Stimulated activated CD4-positive, alpha-beta T cell treated with anti-CD3 and anti-CD28 coated beads, Interleukin-2, amount 100 ng/mL, for 24 hours (primary cell): ENCODE measurements at places on chromosomes 1 and 21.
A peak's percentile ranks its signal among the peaks of the same experiment; 100 is the strongest.

DNA sequence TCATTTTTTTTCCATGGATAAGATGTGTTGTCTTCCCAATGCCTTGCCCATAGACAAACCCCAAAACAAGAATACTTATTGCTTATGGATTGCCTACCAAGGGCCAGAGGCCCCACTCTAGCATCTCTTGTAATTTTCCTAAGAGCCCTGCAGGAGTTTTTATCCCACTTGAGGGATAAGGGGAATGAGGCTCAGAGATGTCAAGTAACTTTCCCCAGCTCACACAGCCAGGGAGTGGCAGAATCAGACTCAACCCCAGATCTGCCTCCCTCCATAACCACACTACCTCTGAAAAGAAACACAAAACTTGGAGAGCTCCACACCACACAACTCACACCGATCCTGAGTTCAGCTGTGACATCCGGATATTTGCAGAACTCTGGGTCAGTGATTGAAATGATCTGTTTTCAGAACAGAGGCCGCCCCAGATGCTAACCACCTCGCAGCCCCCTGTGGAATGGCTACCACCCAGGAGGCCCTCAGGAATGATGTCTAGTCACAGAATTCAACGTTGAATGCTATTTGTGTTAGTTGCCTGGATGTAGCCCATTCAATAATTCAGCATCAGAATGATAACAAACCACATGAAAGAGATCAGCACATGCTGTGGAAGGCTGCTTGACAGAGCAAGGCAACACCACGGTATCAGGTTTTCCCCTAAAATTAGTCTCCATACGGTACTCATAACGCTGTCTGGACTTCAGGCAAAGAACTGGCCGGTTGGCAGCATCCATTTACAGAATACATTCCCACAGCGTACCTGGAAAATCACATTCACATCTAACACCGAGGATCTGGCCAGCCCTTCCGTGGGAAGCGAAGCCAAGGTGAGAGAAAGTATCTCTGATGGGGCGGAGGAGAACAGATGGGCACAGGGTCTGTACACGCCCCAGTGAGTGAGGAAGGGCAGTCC, 231.9 kb downstream of the TOMM20 start:
- DNase-seq: no peak

DNA sequence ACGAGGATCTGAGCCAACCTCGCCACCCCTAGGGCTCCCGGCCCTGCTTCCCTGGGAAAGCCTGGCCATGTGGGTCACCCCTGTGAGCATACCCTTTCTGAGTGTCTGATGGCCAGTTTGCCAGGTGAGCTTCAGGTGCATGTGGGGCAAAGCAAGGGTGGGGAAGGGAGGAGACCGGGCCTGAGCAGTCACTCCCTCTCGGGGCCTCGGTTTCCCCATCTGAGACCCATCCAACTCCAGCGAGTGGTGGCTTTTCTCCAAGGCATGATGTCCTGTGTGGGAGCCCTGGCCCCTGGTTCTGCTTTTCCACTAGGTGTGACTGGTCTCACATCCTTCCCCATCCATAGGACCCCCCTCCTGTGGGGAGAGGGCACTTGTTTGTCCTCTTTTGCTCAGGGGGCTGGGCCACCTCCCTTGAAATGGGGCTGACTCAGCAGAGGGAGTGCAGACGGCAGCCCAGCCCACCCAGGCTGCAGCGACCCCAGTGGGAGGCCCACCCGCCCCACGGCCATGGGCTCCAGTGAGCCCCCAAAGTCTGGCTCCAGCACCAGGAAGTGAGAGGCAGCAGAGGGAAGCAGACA, 1.7 kb upstream of the WNT9A start:
- DNase-seq: no peak

- DNase-seq: no peak
These were observed 72.6 kb downstream of the SNRPE start for GRCh38 chr1:203934027-203934426.

GRCh38 chr1:242405947-242406346, 118.5 kb downstream of the PLD5 start:
- DNase-seq: no peak

- peak; percentile 88 for DNase-seq
These were observed at the start of gene ARHGEF2 for GRCh38 chr1:155978325-155978972. ARHGEF2 (minus strand) TSS chr1:155978547; CDS start chr1:155978427, 120 bp downstream.

DNA sequence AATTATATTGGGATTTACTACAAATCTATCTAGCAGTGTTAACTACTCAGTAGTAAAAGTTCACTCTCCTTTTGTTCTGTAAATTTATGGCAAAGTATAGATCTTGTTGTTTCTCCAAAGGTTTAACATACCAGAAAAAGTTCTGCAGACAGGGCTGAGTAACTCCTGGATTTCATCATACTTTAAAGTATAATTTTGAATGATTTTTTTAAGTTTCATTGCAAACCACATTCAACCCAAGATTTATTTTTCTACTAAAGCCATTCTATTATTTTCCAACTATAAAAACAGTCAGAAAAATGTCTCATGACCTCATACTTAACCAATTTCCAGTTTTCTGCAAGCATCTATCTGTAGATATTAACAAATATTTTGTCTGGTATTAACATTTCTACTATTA, 585.8 kb upstream of the ZRANB2 start:
- no peak for DNase-seq

- DNase-seq: no peak
These were observed 152.4 kb downstream of the GABPA start for GRCh38 chr21:25887166-25887565.

GRCh38 chr1:8285103-8285502, 32.8 kb upstream of the SLC45A1 start:
- DNase-seq: no peak

GRCh38 chr1:182122256-182122912, 60.9 kb upstream of the ZNF648 start:
- no peak for DNase-seq

GRCh38 chr1:112058815-112059450, 69.5 kb upstream of the KCND3 start:
- no peak for DNase-seq

- DNase-seq: no peak
These were observed 30.8 kb downstream of the ELAVL4 start for GRCh38 chr1:50139339-50140181.

DNA sequence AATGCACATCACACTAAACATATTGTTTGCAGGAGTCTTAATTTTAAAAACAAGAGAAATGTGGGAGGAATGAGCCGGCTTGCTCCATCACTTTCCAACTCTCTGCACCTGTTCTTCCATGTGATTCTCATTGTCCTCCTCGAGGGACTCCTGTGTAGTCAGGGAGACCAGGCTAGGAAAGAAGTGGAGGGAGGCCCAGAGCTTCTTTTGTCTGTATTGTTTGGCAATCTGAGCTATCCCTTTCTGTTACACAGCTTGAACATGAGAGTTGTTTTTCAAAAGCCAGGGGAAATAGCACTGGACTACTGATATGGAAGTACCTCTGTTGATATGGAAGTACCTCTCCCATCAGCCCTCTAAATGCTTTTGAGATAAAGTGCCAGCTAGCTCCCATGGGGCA, 18.8 kb upstream of the LRRC8D start:
- DNase-seq: no peak

- no peak for DNase-seq
These were observed 6.7 kb upstream of the SH2D2A start for GRCh38 chr1:156823210-156823790.

DNA sequence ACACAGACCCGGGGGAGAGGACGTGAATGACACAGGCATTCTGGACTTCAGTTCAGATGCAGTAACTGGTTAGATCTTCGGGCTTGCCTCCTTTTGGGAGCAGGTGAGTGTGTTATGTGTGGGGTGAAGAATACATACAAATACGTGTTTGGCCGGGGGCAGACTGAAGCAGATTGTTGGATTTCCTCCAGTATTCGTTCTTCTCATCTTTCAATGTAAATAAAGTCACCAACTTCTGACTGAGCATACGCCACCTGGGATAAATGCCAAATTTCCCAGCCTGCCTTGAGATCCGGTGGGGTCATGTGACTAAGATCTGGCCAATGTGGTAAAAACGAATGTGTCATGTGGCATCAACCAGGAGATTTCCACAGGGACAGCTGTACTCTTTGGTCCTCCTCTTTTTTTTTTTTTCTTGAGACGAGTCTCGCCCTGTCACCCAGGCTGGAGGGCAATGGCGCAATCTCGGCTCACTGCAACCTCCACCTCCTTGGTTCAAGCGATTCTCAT, 189.8 kb downstream of the RGS7 start:
- no peak for DNase-seq

DNA sequence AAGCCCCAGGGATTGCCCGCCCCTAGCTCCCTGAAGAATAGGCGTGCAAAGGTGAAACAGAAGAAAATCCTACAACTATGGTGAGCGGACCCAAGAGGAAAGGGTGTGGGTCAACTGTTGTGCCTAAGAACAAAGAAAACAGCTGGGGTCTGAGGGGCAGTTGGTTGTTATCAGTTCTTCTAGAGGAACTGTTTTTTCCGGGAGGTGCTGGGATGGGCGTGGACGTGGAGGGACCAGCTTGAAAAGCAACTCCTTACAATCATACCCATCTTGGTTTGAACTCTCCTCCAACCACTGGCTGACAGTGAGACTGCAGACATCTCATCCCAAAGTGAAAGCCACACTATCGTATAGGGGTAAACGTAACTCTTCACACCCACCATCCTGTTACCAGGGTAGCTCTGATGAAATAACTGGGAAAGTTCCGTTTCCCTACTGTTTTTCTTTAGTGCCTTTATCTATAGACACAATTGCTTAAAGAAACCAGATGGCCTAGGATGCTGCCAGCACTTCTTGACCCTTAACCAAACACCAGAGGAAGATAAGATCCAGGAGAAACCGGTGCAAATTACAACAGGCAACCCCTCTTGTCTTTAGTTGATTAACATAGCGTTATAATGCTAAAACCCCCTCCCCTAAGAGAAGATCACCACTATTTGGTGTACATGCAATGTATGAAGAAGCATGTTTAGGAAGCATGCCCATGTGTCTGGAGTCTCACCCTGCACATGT, 25.6 kb upstream of the FAM89A start:
- no peak for DNase-seq

DNA sequence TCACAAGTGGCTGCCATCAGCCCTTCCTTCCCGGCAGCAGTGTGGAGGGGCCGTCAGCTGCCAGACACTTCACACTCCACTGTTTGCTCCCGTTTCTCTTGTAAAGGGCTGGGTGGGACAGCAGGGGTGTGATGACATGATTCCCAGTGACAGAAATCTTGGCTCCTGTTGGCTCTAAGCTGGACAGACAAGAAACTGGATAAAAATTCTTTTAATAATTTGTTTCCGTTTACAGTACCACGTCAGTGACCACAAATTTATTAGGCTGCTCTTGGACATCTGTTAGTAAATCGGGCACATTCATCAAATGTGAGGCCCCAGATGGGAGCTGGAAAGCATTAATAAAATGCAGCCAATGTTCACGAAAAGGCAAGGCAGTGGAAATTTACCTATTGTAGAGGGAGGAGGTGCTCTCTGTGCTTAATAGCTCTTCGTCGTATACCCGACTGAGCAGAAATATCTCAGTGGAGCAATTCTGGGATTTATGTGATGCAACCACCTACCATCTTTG, 353.7 kb upstream of the GREM2 start:
- no peak for DNase-seq

GRCh38 chr1:94660994-94661393, 119.4 kb upstream of the F3 start:
- DNase-seq: no peak

- DNase-seq: no peak
These were observed 1.0 kb downstream of the TRMT1L start for GRCh38 chr1:185155600-185156287.

DNA sequence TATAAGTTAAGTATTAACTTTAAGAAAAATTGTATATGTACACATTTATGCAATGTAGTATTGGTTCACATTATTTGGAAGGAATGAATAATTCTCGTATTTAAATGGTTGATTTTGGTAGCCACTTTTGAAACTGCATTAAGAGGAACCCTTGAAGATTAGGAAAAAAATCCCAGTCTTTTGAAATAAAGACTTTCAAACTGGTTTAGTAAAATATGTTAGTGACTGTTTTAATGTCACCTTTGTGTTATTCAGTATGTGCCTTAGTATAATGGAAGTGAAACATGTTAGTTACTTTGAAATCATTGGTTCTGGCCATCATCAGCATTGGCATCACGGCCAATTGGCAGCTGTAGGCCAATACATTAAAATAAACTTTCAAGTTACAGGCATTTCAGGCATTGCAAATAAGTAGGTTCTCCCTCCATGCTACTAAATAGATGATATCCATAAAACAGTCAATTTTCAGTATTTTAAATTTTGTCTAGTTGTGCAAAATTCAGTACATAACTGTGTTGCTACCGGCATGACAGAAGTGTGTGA, 4.4 kb downstream of the MIER1 start:
- no peak for DNase-seq

GRCh38 chr1:152959801-152960451, 10.5 kb upstream of the SPRR4 start:
- DNase-seq: no peak

- no peak for DNase-seq
These were observed at the start of gene GJB5 for GRCh38 chr1:34754964-34755637. GJB5 (plus strand) TSS chr1:34755047; CDS start chr1:34757331, 2,284 bp downstream.

GRCh38 chr1:185969028-185969427, 234.8 kb downstream of the HMCN1 start:
- no peak for DNase-seq

GRCh38 chr1:218557731-218558130, 212.6 kb downstream of the TGFB2 start:
- DNase-seq: no peak

DNA sequence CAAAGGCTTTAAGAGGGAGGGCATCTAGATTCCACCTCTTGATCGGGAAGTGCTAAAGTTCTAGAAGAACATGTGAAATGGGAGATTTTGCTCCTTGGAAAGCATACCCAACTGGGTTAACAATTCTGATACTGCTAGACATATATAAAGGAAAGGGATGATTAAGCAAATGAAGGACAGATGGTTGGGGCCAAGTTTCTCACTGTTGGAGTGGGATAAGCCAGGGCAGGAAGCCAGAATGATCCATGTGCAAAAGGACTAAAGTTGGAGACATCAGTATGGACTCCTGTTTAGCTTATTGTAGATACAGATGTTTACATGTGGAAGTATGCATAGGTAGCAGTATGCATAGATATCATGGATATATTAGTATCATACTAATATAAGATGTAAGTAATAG, 16.8 kb downstream of the PLA2G5 start:
- DNase-seq: no peak
